CD4-positive, alpha-beta memory T cell (primary cell): ENCODE measurements at places on chromosomes 5 and 9.

DNA sequence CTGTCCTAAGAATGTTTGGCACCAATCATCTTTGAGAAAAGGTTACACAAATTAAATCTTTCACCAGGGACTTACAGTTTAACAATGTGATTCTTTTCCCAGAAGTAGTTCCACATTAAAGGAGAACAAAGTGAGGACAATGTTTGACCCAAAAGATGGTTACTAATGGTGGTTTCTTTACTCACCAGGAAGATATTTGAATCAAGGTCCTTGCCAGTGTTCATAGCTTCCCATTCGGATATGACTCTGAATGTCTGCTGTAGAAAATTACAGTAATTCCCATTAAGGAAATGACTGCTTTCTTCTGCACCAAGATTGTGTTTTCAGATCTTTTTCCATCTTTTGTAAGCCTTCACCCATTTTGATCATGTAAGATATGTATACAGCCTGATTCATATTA lies 114.6 kb upstream of the ADAMTSL1 start:
- H3K36me3 ChIP-seq = no peaks in the 10 kb centered on the region
- no peak overlapping the region for H3K4me3 ChIP-seq
- H3K27me3 ChIP-seq = no peaks in the 10 kb centered on the region
- no peak for DNase-seq
- H3K4me1 ChIP-seq = no peaks in the 10 kb centered on the region
- H3K27ac ChIP-seq = no peak overlapping the region

DNA sequence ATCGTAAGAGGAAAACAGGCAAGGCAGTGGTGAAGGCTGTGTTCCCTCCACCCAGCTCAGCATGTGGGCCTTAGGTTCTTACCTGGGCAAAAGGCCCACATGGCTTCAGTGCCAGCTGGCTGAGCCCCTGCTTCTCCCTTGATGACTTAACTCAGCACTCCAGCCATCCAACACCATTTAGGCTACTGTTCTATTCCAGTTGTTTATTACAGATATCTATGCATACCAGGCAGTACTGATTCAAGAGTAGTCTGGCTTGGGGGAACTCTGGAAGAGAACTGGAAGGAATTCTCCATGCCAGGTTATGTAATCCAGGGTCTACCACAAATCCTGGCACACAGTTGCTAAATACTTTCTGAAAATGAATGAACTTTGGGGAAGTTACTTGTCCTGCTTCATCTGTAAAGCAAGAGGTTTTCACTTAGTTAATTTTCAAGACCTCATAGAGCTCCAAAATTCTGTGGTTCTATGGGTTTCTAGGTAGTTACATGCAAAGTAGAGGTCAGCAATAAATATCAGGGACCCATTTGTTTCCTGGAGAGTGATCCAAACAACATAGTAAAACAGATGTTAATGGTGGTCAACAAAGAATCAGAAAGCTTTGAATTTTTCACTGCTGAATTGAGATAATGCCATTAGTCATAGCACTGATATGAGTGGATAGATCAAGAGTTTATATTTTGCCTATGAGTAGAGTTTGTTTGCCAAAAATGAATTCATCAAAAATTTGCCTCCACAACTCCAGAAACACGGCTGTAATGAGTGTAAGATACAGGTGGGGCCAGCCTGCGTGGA lies 88.2 kb upstream of the OSMR start:
- no peak for DNase-seq
- no peaks in the 10 kb centered on the region for H3K4me1 ChIP-seq
- H3K27ac ChIP-seq = no peak overlapping the region

DNA sequence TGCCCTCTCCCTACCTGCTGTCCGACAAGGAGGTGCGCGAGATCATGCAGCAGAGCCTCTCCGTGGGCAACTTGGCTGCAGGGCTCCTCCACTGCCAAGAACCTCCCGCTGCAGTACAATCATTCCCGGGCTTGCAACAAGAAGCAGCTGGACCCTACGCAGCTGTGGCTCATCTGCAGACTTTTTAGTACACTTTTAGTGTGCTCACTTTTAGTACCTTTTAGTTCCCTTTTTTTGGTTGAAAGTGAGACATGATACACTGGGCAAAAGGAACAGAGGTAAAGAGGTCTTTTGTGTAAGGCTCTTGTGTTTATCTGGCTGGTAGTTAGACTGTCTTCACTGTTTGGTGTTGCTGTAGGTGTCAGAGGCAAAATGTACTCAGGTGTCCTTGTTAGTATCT lies 58.1 kb upstream of the SPTLC1 start:
- DNase-seq = no peak
- no peak overlapping the region for H3K4me3 ChIP-seq
- H3K4me1 ChIP-seq = no peaks in the 10 kb centered on the region
- H3K36me3 ChIP-seq = no peaks in the 10 kb centered on the region

GRCh38 chr9:126490871-126491567 lies 122.7 kb upstream of the LMX1B start:
- no peaks in the 10 kb centered on the region for H3K36me3 ChIP-seq
- no peaks in the 10 kb centered on the region for H3K27me3 ChIP-seq
- DNase-seq = peak; percentile 63
- H3K4me3 ChIP-seq = no peak overlapping the region
- H3K4me1 ChIP-seq = peaks cover 13% of the 10 kb centered on the region

- peaks cover 16% of the 10 kb centered on the region for H3K36me3 ChIP-seq
- peaks cover 5% of the 10 kb centered on the region for H3K4me1 ChIP-seq
- no peaks in the 10 kb centered on the region for H3K27me3 ChIP-seq
- DNase-seq = no peak
- no peak overlapping the region for H3K27ac ChIP-seq
These were observed 11.8 kb downstream of the FXN start for GRCh38 chr9:69047371-69047770.

- no peak for DNase-seq
- no peaks in the 10 kb centered on the region for H3K27me3 ChIP-seq
- no peaks in the 10 kb centered on the region for H3K36me3 ChIP-seq
- no peak overlapping the region for H3K27ac ChIP-seq
- H3K4me3 ChIP-seq = no peak overlapping the region
These were observed 99.4 kb downstream of the VCAN start for GRCh38 chr5:83570916-83571315.

- no peak for DNase-seq
- H3K36me3 ChIP-seq = no peaks in the 10 kb centered on the region
- no peaks in the 10 kb centered on the region for H3K4me1 ChIP-seq
- no peak overlapping the region for H3K4me3 ChIP-seq
These were observed 543.0 kb downstream of the MAT2B start for GRCh38 chr5:164048359-164048926.
